Activated T-cell treated with anti-CD3 and anti-CD28 coated beads, Interleukin-2, amount 50 U/mL, for 4 hours (primary cell): ENCODE measurements at places on chromosomes 5 and 9. TPM values are rescaled to one million over a fixed set of nuclear protein-coding genes. Genes with fewer than 3 reads are reported as not detected.

The MIER3 gene
- total RNA-seq, result 21.6 TPM

The MAP1B gene
- 0.25 TPM for total RNA-seq

The ENTPD2 gene
- 0.34 TPM for total RNA-seq

The SOHLH1 gene
- total RNA-seq, result not detected

The TEX48 gene
- 0.42 TPM for total RNA-seq

The FOXD4L3 gene
- not detected for total RNA-seq

The ZNF454 gene
- total RNA-seq, result not detected

The PTGDS gene
- total RNA-seq, result 0.30 TPM

The ASS1 gene
- total RNA-seq, result 2.6 TPM

GRCh38 chr5:2157372-2157771, 274.6 kb upstream of the IRX4 start:
- DNase-seq, result no peak

DNA sequence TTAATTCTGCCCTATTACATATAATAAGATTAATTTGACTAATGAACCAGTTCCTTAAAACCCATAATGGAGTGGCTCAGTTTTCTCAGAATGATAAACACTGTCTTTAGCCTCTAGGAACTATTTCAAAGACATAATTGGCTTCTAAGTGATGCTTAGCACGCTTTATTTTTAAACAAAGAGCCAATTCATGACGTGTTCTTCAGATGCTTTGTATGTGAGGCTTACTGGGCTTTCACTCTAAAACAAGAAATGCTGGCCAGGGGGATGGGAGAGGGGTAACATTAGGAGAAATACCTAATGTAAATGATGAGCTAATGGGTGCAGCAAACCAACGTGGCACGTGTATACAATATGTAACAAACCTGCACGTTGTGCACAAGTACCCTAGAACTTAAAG, 7.6 kb upstream of the SFXN1 start:
- no peak for DNase-seq

DNA sequence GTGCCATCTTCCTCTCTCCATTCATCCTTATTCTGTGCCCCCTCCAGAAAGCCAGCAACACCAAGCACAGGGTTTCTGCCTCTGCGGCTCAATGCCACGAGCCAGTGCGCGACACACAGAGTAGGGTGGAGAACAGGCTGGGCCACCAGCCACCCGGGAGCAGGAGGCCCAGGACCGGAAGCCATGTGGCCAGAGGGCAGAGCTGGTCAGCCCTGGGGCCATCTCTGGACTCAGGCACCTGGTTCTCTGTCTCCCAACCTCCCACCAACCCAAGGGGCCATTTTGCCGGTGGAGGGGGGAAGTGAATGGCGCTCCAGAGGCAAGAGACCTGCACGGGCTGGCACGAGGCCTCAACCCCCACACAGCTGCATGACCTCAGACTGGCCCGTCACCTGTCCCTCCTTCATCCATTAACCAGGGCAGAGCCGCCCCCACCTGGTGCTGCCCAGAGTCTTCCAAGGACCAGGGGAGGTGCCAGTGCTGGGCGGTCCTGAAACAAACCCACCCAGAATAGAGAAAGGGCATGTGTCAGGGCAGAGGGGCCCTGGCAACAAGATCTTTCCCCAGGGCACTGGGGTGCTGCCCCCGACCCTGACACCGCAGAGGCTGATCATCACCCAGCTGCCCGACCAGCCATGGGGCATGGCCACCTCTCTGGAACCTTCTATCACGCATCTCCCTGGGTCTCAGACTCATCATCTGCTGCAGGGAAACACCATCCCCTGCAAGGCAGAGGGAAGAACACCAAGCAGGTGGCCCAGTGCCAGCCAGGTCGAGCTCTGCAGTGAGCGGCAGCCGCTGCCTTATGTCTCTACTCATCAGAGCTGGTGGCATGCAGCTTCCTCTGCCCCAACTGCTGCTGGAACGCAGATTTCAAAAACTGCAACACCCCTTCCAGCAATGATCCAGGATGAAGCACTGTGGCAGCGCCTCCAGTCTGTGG, 11.9 kb downstream of the VAV2 start:
- no peak for DNase-seq

- no peak for DNase-seq
These were observed 33.8 kb downstream of the MACROH2A1 start for GRCh38 chr5:135365281-135365680.

- DNase-seq, result no peak
These were observed 148.5 kb upstream of the MRPS30 start for GRCh38 chr5:44660251-44660650.

DNA sequence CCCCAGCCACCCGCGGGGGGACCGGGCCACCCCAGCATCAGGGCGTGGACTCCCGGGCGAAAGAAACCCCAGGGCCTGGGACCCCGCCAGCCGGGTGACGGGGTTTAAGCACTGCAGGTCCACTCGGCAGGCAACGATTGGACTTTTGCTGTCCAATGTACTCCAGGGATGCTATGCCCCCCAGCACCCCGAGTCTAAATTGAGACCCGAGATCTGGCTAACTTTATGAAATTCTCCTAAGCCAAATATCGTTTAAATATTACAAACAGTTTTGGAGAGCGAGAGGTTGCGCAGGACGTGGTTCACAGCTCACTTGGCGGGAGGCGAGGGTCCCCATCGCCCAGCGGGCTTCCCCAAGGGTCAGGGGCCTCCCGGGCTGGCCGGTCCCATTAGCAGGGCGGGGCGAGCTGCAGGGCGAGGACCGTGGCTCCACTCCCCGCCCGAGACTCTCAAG, 384 bp upstream of the MRPS2 start:
- no peak for DNase-seq

DNA sequence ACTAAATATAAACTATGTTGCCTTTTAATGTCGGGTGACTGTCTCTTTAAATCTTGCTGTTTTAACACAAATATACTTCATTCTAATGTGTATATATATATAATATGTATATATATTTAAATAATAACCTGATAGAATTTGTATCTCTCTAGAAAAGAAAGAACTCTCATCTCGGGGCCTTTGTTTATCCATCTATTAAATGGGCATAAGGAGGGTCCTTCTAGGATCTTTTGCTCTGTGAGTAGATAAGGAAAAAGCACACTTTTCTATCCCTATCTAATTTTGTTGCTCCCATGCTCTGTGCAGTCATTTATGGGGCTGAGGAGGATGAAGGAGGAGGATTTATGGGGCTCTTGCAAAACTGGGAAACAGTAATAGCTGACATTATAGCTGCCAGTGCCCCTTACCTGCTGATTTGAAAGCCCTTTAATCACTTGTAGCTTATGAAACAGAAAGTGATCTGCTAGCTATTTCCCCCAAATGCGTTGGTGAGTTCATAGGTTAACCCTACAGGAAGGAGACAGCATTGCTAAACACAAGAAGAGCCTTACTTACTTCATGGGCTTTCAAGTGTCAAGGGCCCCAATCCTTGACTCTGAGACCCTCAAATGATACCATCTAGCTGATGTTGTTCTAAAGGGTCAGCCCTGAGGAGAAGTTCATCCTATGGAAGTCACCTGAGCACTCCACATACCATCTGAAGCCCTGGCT, 5.8 kb upstream of the PPARGC1B start:
- DNase-seq, result no peak

DNA sequence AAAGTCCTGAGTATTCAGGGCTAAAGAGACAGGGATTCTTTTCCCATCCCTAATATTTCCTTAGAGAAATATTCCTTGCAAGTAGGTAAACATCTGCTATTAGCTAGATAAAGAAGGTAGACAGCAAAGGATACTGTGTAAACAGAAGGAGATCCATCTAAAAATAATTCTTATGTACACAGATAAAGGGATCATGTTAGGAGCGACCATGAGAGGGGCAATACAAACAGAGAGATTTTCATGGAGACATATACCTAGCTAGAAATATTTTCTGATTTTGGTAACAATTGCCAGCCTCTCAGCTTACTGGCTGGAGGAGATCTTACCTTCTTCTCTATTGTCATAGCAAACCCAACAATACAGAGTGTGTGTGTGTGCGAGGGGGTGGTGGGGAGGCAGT, 184.6 kb upstream of the DMAC1 start:
- DNase-seq, result no peak

DNA sequence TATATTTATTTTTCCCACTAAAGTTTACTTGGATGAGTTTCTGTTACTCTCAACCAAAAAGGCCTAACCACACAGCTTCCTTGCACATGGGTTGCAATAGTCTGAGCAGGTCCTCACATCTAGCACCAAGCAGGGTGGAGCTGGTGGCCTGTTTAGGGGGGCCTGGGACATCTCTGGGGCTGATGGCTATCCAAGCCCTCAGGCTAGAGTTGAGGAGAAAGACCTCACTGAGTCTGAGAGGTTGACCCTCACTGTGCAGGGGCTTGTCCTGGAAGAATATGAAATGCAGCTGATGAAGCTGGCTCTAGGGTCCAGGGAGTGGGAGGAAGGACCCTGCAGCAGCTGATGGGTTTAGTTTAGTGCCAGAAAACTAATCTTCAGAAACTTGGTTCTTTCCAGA, 217.1 kb upstream of the MVB12B start:
- DNase-seq, result no peak

- DNase-seq, result no peak
These were observed 104.6 kb upstream of the MAN2A1 start for GRCh38 chr5:109584986-109585599.

GRCh38 chr5:139949710-139950109, 93.4 kb downstream of the NRG2 start:
- DNase-seq, result no peak

GRCh38 chr9:99046542-99047071, 58.3 kb upstream of the TGFBR1 start:
- DNase-seq, result no peak

DNA sequence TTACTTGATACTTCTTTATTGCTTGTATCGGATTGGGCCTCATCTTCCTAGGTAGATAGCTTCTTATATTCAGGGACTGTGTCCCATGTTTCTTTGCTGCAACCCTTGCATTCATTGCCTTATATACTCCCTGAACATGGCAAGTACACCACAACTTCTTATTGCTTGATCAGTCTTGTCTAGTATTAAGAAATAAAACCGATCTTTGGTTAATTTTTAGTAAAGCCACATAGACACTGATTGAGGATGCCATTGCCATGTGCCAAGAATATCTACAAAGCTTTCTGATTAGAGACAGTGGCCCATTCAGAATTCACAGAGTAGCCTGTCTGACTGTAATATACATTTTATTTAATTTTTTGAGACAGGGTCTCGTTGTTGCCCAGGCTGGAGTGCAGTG, 34.7 kb upstream of the ANKRD55 start:
- no peak for DNase-seq
